A172 (cell line): ENCODE measurements at places on chromosomes 5 and 9. TPM values are rescaled to one million over a fixed set of nuclear protein-coding genes. Genes with fewer than 3 reads are reported as not detected.

- DNase-seq, result no peak
Observed at GRCh38 chr9:97936998-97937397, 974 bp downstream of the HEMGN start.

GRCh38 chr5:87354496-87354895, 58.2 kb downstream of the CCNH start:
- no peak for DNase-seq

DNA sequence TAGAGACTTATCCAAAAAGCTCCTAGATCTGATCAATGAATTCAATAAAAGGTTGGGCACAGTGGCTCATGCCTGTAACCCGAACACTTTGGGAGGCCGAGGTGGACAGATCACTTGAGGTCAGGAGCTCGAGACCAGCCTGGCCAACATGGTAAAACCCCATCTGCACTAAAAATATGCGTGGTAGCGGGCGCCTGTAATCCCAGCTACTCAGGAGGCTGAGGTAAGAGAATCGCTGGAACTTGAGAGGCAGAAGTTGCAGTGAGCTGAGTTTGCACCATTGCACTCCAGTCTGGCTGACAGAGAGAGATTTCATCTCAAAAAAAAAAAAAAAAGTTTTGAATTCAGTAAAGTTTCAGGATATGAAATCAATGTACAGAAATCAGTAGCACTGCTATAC, 20.0 kb downstream of the DCTN4 start:
- no peak for DNase-seq

GRCh38 chr5:143207058-143207457, 196.4 kb downstream of the NR3C1 start:
- no peak for DNase-seq

DNA sequence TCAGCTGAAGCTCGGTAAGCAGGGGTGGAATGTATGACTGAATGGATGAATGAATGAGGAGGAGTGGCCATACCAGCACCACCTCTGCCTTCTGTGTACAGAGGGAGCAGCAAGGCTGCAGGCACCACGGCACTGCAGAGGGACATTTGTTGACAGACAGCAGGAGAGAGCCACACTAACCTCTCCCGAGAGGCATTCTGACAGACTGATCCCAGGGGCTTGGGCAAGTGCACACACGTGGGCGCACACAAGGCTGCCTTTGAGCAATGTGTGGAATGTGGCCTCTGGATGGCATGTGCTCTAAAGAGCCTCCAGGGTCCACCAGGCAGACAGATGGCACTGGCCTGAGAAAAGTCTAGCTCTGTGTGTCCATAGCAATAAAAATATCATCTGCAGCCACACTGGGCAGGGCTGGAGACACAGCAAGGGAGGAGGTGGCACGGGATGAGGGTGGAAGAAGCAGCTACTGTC, 111.8 kb downstream of the ACTL7B start:
- peak; percentile 8 for DNase-seq

GRCh38 chr5:89436464-89436863, 553.5 kb upstream of the MEF2C start:
- no peak for DNase-seq

- no peak for DNase-seq
Observed at GRCh38 chr9:3224931-3225330, 300.9 kb downstream of the RFX3 start.

- no peak for DNase-seq
Observed at GRCh38 chr5:160769301-160769700, 82.7 kb downstream of the ATP10B start.

- no peak for DNase-seq
Observed at GRCh38 chr5:89260254-89260653, 377.3 kb upstream of the MEF2C start.

DNA sequence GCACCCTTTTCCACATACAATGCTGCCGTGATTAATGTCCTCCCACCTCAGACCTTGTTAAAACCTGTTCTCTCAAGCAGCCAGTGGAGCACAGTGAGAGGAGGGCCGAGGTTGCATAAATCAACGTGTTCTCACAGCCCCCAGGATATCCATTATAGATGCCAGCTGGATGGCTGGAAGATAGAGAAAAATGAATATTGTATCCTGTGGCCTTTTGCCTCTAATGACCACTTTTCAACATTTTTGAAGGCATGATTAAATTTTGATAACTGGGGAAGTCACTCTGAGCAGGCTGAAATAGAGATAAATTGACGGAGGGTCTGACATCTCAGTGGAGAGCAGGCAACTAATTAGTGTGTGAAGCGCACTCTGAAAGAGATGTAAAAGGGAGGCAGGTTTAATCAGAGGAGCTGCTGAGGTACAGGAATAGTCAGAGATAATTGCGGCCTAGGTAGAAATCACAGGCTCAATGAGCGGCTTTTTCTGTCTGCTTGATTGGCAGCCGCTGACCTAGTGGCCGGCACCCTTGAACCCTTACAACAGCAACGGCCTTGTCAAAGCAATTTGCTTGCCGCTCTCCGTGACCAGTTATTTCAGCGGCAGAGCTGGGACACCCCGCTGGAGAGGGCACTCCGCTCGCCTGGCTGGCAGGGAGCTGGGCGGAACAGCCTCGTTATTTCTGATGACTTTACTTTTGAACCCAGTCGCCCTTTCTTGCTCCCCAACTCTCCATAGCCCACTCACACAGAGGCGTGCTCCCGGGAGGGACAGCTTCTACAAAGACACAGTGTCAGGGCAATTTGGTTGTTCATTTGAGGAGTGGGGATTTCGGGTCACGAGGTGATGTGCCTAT, 560.7 kb downstream of the PSAT1 start:
- DNase-seq, result peak; percentile 92

DNA sequence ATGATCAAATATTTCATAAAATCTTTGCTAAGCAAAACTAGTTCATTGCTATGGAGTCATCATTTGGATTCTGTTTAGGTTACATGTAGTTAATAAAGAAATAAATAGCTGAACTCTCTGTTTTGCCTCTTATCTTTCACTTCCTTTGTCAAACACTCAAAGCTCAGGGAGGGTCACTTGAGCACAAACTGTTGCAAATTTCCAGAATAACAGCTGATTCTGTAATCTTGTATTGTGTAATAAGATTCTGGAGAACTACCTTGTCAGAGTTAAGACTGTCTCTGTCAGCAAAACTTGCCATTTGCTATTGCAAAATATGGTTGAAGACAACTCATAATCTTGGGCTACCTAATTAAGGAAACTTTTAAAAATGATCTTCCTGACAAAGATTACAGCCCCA, 182.0 kb upstream of the MOCS2 start:
- DNase-seq, result no peak

GRCh38 chr5:75681125-75681830, 36.0 kb downstream of the POC5 start:
- DNase-seq, result peak; percentile 32

- no peak for DNase-seq
Observed at GRCh38 chr5:66573733-66574132, 22.5 kb upstream of the MAST4 start.

DNA sequence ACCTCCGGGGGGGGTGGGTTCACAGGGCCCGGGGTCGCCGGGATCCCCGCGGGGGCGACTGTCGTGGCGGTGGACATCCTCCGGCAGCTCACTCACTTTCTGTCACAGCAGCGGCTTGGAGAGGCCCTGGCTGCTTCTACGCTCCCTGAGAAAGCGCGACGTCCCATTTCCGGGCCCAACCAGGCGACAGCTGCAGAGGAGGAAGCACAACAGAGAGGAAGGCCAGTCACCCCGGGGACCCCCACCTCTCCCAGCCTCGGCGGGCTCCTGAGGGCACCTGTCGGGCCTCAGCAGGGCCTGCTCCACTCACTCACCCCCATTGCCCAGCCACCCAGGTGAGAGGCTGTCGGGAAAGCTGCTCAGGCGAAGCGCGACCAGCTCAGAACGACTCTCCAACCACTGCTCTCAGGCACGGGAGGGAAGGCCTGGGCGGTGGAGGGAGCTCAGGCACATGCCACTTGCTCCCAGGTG, 14.4 kb downstream of the BRD3 start:
- DNase-seq, result no peak

GRCh38 chr5:157162919-157163510, 3.0 kb downstream of the GARIN3 start:
- no peak for DNase-seq

DNA sequence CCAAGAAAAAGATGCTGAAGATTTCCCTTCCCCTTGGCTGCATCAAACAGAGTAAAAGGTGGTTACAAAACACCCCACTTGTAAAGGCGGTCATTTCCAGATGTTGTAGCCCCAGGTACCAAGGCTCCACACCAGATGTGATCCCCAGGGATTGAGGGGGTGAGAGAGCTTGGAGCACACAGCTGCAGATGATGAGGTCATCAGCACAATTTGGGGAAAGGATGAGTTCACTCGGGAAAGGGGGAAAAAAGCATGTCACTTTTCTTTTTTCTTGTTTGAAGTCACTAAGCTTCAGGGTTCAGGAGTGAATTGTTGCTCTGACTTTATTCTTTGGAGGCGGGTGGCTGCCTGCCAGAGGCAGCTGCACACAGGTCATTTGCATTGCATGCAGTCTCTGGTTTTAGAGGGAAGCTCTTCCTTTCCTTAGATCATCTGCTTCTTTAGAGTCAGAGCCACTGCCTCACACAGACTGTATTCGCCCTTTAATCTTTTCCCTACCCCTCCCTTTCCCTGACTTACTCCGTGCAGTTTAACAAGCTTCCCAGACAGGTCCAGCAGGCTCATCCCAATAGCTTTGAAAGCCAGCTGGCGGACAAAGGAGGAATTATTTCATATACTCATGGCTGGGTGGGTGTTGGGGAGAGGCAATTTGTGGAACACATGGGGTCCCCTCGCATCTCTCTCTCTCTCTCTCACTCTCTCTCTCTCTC, 409.3 kb upstream of the SLC24A2 start:
- DNase-seq, result no peak

GRCh38 chr9:110050925-110051355, 157.0 kb downstream of the C9orf152 start:
- peak; percentile 98 for DNase-seq

DNA sequence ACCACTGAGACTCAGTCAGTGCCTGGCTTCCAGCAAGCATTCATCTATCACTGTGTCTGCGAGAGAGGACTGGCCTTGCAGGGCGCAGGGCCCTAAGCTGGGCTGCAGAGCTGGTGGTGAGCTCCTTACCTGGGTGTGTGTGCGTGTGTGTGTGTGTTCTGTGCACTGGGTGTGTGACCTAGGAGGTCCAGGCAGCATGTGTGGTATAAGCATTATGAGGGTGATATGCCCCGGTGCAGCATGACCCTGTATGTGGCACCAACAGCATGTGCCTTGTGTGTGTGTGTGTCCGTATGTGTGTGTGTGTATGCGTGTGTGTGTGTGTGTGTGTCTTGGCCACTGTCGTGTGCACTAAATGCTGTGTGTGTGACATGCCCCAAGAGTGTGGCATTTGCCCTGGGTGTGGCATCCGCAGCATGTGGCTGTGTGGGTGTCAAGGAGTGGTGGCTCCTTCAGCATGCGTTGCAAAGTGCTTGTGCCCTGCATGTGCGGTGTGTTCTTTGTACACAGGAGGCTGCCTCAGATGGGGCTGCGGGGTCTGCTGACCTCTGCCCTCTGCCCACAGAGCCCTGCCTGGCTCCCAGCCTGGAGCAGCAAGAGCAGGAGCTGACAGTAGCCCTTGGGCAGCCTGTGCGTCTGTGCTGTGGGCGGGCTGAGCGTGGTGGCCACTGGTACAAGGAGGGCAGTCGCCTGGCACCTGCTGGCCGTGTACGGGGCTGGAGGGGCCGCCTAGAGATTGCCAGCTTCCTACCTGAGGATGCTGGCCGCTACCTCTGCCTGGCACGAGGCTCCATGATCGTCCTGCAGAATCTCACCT, 3.3 kb downstream of the FGFR4 start:
- no peak for DNase-seq

- DNase-seq, result no peak
Observed at GRCh38 chr5:142864290-142865260, 94.4 kb downstream of the ARHGAP26 start.

DNA sequence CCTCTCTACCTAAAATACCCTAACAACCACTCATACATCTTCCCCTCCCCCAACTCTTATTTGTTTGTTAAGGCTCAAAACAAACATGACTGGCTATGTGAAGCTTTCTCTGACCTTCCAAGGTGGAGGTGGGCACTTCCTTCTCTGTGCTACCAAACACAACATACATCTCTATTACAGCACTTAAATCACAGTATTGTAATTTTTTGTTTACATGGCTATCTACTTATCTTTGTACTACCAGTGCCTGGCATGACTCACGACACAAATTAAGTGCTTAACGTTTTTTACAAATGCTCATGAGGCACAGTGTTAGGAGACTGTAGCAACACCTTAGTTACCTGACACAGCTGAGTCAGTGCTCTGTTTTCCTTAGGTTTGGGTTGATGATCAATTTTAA, 18.6 kb downstream of the HOMER1 start:
- peak; percentile 29 for DNase-seq

DNA sequence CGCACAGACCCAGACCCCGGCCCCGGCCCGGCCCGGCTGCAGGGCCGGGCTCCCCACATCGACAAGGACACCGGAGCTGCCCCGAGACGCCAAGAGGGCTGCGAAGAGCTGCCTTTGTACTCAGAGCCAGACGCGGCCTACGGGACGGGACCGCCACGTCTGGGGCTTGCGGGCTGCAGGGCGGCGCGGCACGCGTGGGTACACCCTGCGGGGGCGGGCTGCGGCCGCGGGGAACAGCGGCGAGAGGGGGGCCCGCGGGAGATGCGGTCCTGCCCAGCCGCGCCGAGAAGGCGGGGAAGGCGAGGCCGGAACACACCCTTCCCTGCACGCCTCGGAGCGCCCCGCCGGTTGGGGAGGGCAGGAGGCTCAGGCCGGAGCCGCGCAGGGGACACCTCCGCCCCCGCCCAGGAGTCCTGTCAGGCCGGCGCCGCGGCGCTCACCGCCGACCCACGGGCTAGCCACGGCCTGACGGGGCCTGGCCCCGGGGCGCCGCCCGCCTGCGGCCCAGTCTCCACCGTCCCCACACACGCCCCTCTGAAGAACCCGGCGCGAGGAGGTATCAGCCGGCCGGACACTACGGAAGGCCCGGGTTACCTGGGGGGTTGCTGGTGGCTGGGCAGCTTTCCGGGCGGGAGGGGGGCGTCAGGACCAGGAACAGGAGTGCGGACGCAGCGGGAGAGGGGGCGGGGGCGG, 478 bp downstream of the RAB14 start:
- DNase-seq, result no peak

DNA sequence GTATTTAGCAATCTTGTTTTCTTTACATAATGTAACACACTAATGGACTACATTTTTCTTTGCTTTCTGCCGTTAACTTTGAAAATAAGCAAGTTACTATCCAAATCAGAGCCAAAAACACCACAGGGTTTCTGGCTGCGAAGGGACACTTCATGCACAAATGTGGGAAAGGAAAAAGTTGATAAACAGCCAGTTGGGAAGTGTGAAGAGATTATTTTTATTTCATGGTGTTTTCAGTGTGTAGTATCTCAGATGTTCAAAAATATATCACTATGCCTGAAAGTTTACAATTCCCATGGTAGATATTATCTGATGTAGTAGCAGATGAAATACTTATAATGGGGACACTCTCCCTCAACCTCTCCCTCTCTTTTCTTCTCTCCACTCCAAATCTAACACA, 135.3 kb downstream of the CETN3 start:
- DNase-seq, result no peak

SPEF2 gene
- total RNA-seq, result 2.4 and 15.6 TPM in 2 replicates

PCDHA6 gene
- 0.43 and 0.69 TPM in 2 replicates for total RNA-seq

COL27A1 gene
- 8.2 and 8.4 TPM in 2 replicates for total RNA-seq

SLF1 gene
- total RNA-seq, result 16.8 and 93.9 TPM in 2 replicates

GARIN3 gene
- total RNA-seq, result not detected in 2 replicates

NKD2 gene
- total RNA-seq, result 4.3 TPM in 1 of 2 replicates, not detected in the other

PCDHA4 gene
- 1.9 and 2.6 TPM in 2 replicates for total RNA-seq

SPATA31E1 gene
- total RNA-seq, result not detected in 2 replicates

CDKN2B-AS1 gene
- not detected in 2 replicates for total RNA-seq

MEGF10 gene
- total RNA-seq, result 0.02 TPM in 1 of 2 replicates, not detected in the other

PCDHGC5 gene
- total RNA-seq, result 1.1 and 3.7 TPM in 2 replicates

TXNDC8 gene
- not detected in 2 replicates for total RNA-seq

TEX10 gene
- total RNA-seq, result 69.0 and 75.4 TPM in 2 replicates

FAXDC2 gene
- total RNA-seq, result 1.8 and 3.5 TPM in 2 replicates

TAF11L10 gene
- not detected in 2 replicates for total RNA-seq
